Esophagus squamous epithelium (tissue), 5 donors: ENCODE measurements at places on chromosomes 16 and 17.

DNA sequence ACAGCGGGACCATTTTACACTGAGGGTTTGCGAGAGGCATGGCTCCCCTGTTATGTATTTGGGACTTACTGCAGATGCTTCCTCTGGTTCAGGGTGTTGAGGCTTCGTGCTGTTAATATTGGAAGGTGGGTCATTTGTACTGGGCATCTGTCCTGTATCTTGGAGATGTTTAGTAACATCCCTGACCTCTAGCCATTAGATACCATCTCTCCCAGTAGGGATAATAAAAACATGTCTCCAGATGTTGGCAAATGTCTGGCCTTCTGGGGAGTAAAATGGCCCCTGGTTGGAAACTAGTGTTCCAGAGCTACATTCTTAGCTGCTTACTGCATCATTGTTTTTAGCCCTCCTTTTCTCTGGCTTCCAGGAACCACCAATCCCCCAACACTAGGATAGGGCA is 388.0 kb downstream of the WWOX start:
- DNase-seq, result no peak

- no peak for DNase-seq
Measured at GRCh38 chr16:4604401-4604800, 10.3 kb downstream of the UBALD1 start.

DNA sequence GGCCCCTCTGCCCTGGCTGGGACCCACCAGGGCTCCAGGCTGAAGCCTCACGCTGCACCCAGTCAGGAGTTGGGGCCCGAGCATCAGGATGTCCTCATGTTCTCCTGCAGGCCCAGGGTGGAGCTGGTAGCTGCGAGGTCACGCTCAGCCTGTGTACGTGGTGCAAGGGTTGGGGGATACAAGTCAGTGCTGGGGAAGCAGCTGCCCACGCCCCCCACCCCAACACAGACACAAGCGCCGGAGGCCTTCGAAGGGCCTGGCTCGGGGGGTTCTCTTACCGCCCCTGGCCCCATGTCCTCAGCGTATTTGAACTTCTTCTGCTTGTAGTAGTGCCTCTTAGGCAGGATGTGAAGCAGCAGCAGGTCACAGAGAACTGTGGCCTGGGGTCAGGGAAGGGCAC is 4.9 kb upstream of the CAMKK1 start:
- no peak for DNase-seq

DNA sequence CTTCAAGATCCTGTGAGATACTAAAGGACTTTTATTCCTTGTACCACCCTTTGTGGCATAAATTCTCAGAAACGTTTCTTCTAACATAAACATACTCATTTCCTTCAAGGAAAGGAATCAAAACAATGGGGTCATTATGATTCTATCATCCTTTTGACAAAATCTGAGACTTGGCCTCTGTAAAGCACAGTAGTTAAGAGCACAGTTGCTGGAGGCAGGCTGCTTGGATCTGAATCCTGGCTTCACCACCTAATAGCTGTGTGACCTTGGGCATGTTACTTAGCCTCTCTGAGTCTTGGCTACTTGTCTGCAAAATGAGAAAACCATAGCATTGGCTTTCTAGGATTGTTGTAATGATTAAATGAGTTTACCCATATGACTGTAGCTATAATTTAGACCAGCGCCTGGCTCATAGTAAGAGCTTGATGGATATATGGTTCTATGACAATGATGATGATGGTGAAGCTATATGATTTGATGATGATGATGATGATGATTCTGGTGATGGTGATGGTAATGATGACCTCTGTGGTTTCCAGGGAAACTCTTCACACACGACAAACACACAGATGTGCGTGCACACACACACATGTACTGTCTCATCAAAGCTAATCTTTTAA is 6.1 kb upstream of the KRT31 start:
- DNase-seq, result no peak

GRCh38 chr17:33695431-33695830 is 402.3 kb upstream of the ASIC2 start:
- DNase-seq, result no peak
